ENCODE measurements at places on chromosomes 2 and 18.

GRCh38 chr2:196331851-196332250 is 160.5 kb upstream of the STK17B start:
- DNase-seq: no peak

DNA sequence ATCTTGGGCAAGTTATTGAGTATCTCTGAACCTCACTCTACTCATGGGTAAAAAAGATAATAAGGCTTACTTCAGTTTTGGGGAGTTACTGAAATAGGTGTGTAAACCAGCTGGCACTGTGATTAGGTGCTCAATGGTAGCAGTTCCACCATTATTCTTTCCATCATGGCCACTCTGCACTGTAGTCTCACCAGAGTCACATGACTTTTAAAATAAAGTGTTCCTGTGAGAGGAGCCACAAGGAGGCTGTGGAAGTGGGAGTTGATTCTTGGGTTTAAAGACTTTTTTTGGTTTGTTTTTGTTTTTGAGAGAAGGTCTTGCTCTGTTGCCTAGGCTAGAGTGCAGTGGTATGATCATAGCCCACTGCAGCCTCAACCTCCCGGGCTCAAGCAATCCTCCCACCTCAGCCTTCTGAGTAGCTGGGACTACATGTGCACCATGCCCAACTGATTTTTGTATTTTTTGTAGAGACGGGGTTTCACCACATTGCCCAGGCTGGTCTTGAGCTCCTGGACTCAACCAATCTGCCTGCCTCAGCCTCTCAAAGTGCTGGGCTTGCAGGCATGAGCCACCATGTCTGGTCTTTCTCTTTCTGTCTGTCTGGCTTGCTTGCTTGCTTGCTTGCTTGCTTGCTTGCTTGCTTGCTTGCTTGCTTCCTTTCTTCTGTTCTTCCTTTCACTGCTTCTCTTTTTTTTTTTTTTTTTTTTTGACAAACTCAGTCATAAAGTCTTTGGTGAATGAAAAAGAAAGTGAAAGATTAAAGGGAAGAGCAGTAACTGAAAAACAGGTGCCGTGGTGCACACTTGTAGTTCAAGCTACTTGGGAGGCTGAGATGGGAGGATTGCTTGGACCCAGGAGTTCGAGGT is 21.2 kb upstream of the ACVR1 start:
- DNase-seq: no peak

- no peak for DNase-seq
These were observed 50.6 kb downstream of the PARD6G start for GRCh38 chr18:80196528-80197320.

GRCh38 chr18:24935008-24935407 is 417.0 kb downstream of the ZNF521 start:
- DNase-seq: no peak

- no peak for DNase-seq
These were observed 38.7 kb upstream of the HNMT start for GRCh38 chr2:137925599-137925998.

DNA sequence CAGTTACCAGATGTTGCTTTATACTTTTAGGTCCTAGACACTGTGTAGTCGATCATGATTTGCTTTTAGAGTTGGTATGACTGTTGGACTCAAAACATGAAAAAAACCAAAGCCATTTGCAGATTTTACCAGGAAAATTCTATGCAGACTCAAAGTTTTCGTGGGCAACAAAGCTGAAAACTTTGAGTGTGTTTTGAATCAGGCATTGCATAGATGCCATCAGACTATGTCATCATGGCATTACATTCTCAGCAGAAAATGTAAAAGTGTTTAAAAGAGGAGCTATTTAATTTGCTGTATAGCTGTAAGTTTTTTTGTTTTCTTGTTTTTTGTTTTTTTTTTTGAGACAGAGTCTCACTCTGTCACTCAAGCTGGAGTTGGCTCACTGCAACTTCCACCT is 43.5 kb upstream of the ELAC1 start:
- no peak for DNase-seq

- no peak for DNase-seq
These were observed 141.9 kb downstream of the LYPD6B start for GRCh38 chr2:149180226-149180875.

- DNase-seq: no peak
These were observed 11.0 kb upstream of the RAB31 start for GRCh38 chr18:9697121-9697520.

GRCh38 chr2:120398051-120398995 is 52.4 kb downstream of the INHBB start:
- no peak for DNase-seq

DNA sequence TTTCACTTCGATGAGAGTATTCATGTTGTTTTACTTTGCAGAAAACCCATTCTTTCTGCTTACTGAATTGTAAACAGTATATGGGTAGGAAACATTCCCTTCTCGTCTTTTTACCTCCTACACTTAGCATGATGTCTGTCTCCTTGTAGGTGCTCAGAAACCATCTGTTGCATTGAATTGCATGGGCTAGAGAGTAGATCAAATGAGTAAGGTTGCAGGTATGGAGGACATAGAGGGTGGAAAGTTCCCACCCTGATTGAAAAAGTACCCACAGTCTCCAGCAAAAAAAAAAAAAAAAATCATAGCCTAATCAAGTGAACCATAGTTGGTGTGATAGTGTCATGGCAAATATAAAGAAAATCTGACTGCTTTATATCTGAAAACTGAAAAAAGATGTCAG is 1.7 kb downstream of the CYTIP start:
- no peak for DNase-seq

GRCh38 chr18:23194155-23194996 is 59.1 kb downstream of the CABLES1 start:
- DNase-seq: no peak

GRCh38 chr18:941331-941730 is 36.7 kb downstream of the ADCYAP1 start:
- no peak for DNase-seq

GRCh38 chr2:85470850-85471800 is 52.6 kb downstream of the SH2D6 start:
- DNase-seq: no peak

- DNase-seq: peak; percentile 2
These were observed 8.4 kb upstream of the MGAT5 start for GRCh38 chr2:134245340-134245984.

DNA sequence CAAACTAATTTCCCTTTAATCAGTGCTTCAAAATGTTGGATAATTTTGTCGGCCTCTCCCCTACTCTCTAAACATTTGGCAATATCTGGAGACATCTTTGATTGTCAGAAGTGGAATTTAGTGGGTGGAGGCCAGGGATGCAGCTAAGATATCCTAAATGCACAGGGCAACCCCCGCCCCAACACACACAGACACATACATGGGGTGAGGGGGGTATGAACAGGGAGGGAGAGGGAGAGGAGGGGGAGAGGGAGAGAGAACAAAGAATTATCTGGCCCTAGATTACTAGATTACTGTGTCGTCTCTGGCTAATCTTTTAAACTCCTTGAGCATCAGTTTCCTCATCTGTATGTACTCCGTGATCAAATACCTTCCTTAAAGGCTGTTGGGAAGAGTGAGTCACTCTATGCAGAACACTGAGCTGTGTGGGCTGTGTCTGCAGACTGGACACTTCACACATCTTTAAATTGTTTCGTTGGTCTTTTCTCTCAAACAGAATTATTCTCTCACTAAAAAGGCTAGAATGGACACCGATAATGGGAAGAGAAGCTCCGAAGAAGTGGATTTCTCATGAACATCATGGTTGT is 2.9 kb downstream of the RNF149 start:
- no peak for DNase-seq

- DNase-seq: no peak
These were observed 114.8 kb downstream of the BCL11A start for GRCh38 chr2:60438653-60439052.

- DNase-seq: no peak
These were observed 74.1 kb upstream of the SMAD2 start for GRCh38 chr18:48004577-48004976.

GRCh38 chr18:67862069-67862468 is 345.5 kb upstream of the DSEL start:
- no peak for DNase-seq

- DNase-seq: no peak
These were observed 73.6 kb downstream of the ST6GAL2 start for GRCh38 chr2:106812383-106812782.

GRCh38 chr2:189834059-189834458 is 49.8 kb downstream of the PMS1 start:
- no peak for DNase-seq

DNA sequence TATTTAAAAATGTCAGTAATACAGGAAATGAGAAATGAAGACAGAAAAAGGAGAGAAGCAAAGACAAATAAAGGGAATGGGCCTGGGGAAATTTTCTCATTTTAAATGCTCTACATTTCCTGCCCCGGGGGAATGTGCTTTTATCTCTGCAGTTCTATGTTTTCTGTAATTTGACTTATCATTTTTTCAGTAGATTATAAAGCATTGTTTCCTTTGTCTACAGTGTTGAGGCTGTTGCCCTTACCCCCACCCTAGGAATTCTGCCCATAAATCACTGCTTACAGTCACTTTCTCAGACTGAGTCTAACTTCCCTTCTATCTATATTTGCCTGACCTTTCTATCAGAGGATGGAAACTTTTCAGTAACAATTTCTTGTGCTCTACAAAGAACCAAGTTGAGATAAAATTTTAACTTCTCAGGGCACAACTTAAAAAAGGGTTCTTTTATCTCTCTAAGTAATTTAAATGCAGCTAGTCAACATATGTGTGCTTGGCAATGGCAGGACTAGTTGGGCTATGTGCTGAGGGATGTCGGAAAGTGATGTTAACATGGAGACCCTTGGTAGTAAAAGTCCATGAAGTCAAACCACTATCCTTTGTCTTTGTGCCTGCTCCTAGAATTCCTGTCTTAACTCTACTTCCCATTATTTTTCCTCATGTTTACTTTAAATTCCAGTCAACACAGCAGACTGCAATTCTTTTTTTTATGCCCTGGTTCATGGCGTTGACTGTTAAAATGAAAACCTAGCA is 146.5 kb upstream of the MMADHC start:
- no peak for DNase-seq

- DNase-seq: no peak
These were observed 139.6 kb downstream of the TTC32 start for GRCh38 chr2:19762142-19762541.

DNA sequence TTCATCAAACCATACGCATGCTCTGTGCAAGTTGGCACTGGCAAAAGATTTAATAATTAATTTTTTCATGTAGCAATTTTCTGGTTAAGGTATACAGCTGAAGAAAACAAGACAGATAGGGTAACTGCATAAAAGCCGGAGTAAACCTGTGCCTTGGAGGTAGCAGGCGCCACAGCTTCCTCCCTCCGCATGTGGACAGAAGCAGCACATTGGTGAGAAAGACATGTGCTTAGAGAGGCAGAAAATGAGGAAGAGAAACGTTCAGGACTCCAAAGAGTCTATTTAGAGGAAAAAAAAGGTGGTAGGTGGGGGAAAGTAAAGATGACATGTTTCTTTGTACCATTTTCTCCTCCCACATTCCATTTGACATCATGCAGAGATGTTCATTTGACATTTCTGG is 9.3 kb downstream of the ST6GAL2 start:
- DNase-seq: no peak

DNA sequence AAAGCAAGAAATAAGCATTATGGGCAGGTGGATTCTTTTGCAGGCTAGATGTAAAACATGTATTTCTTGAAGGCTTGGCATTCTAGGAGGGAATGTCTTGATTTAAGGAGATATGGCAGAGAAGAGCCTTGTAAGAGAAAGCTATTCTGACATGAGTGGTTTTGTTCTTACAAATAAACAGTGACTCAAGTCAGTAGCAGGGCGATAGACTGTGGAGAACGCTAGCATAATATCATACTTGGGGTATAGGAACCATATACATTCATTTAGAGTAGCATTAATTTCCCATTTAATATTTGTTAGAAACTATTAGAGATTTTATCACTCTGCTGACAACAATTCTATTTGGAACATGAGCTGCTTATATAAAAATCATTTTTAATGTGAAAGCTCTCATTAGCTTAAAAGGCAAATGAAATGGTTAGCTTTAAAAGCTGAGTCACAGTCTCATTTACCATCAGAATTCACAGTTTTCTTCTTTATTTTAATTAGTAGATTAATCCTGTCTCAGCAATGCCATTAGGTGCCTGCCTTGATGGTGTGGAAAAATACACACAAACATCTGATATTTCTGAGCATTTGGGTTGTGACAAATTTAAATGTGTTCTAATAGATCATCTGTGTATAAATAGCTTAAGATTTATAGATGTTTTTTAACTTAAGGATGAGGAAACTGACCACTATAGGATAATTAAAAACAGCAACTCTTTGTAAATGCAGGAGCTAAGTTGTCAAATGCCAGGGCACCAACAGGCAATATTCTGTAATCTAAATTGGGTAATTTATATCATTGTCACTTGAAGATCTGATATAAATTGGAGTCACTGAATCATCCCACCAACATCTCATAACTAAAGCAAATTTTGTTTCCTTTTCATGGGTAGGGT is 276.7 kb downstream of the PLCL1 start:
- no peak for DNase-seq

- no peak for DNase-seq
These were observed 382.8 kb downstream of the GPD2 start for GRCh38 chr2:156818944-156819343.

All from C1 segment of cervical spinal cord (tissue), 14 donors.